CD4-positive, alpha-beta T cell (primary cell): ENCODE measurements at places on chromosomes 16 and 17. TPM values are rescaled to one million over a fixed set of nuclear protein-coding genes. Genes with fewer than 3 reads are reported as not detected.

DNA sequence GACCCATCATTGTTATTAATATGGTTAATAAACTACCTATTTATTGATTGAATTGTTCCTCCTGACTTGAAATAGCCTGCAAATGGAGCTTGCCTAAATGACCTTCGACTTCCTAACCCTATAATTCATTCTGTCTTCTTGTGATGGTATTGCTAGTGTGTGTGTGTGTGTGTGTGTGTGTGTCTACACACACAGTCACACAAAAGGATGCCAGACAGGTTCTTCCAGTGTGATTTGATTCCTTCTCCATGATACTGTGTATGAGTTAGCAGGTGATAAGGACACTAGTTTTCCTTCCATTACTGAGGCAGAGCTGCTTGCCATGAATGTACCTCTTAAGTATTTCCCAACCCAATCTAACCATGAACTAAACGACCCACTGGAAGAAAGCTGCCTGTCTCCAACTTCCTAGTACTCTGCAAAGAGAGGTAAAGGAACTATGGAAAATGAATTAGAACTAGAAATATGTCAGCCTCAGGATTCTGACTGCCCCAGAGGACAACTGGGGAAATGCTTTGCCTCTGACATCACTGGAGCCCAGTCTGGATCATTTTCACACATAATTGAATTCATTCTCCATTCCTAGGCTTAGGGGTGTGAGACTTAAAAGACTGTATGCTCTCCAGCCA, 3.5 kb upstream of the CDC6 start:
- H3K27ac ChIP-seq: no peak overlapping the region
- peaks cover 26% of the 10 kb centered on the region for H3K36me3 ChIP-seq
- peaks cover 25% of the 10 kb centered on the region for H3K4me1 ChIP-seq
- DNase-seq: no peak

GRCh38 chr17:49521471-49522356, 26.6 kb downstream of the NGFR start:
- H3K36me3 ChIP-seq: no peaks in the 10 kb centered on the region
- no peak overlapping the region for H3K4me3 ChIP-seq
- H3K4me1 ChIP-seq: peaks cover 11% of the 10 kb centered on the region
- DNase-seq: no peak
- H3K27ac ChIP-seq: no peak overlapping the region

- peaks cover 33% of the 10 kb centered on the region for H3K4me1 ChIP-seq
- no peak overlapping the region for H3K4me3 ChIP-seq
- H3K36me3 ChIP-seq: no peaks in the 10 kb centered on the region
Observed at GRCh38 chr16:29029168-29029994, 44.5 kb downstream of the LAT start.

DNA sequence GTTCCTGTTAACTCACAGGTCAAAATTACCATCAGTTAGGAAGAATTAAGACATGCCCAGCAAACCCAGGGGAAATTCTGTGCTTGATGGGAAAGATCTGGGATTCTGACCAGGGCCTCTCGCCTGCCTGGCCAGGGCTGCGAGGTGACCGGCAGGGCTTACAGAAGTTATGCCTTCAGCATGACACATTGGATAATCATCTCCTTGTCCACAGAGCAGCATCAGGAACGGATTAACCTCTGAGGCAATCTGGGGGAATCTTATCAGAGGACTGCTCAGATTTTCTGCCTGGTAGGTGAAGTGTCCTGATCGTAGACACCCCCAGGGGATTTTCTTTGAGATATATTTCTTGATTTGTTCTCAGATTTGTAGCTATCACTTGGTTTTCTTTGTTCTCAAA, 172.5 kb downstream of the HS3ST3A1 start:
- no peaks in the 10 kb centered on the region for H3K4me1 ChIP-seq
- no peaks in the 10 kb centered on the region for H3K27me3 ChIP-seq
- no peaks in the 10 kb centered on the region for H3K36me3 ChIP-seq
- no peak for DNase-seq

GRCh38 chr16:81752225-81752875, 26.7 kb upstream of the PLCG2 start:
- H3K36me3 ChIP-seq: no peaks in the 10 kb centered on the region
- H3K4me3 ChIP-seq: no peak overlapping the region
- no peak for DNase-seq
- H3K27ac ChIP-seq: no peak overlapping the region
- peaks cover 5% of the 10 kb centered on the region for H3K4me1 ChIP-seq

DNA sequence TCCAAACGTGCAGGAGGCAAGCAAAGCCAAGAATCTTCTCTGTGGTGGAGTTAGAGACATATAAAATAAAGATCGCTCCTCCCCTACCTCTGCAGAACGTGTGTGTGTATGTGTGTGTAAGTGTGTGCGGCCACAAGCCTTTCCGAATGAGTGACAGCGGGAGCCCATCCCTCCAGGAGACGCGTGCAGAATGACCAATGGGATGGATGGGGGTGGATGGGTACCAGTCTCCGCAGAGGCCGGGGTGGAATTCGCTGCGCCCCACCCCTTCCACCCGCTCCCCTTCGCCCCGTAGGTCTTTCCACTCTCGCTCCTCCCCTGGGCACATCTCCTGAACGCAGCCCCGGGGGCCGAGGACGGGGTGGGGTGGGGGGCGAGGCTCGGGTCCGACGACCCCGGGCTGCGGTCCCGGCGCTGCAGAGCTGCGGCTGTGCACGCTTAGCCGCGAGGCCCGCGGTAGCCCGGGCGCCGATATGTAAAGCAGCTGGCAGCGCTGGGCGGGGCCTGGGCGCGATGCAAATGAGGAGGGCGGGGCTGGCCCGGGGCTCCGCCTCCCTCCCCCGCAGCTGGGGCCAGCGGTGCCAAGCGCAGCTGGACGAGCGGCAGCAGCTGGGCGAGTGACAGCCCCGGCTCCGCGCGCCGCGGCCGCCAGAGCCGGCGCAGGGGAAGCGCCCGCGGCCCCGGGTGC, at the start of gene PRKCB:
TSS of gene PRKCB (plus strand) at position 594 of the 688 bp plus-strand sequence.
- peak within 1 kb of the TSS; percentile 18 for H3K27ac ChIP-seq
- H3K36me3 ChIP-seq: peaks cover 10% of the 10 kb centered on the region
- no peaks in the 10 kb centered on the region for H3K27me3 ChIP-seq
- DNase-seq: peak; percentile 91

DNA sequence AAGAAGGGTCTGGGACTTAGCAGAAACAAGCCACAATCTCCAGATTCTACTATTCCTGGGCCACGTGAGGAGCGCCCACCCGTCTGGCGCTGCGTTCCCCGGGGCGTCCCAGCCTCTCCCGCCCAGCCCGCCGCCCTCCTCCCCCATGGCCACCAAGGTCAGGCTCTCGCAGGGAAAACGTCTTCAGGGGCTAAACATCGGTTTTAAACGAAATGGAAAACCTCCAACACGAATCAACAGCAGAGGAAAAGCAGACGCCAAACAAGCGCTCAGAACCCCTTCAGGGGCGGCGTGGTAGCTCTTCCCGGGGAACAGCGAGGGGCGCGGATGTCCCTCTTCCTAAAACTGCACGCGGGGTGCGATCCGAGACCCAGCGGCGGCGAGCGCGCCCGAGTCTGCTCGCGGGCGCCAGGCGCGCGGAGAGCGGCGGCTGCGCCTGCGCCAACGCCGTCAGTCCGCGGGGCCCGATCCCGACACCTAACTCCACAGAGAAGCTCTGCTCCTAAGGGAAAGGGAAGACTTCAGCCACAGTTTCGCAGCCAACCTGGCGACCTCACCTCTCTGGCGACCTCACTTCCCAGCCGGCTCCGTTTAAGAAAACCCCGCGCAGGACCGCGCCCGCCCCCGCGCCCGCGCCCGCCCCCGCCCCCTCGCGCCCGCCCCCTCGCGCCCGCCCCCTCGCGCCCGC, 505 bp upstream of the COG1 start:
- DNase-seq: no peak
- no peaks in the 10 kb centered on the region for H3K27me3 ChIP-seq
- peaks cover 28% of the 10 kb centered on the region for H3K4me1 ChIP-seq
- H3K4me3 ChIP-seq: peak overlapping the region; percentile 89
- H3K36me3 ChIP-seq: peaks cover 18% of the 10 kb centered on the region
- peak overlapping the region; percentile 56 for H3K27ac ChIP-seq

TAC4 gene
- not detected for total RNA-seq

AANAT gene
- 0.14 TPM for total RNA-seq

TOM1L1 gene
- total RNA-seq: not detected

DPEP2 gene
- total RNA-seq: 43.5 TPM

ZNF18 gene
- total RNA-seq: 11.5 TPM
